K562 (cell line): ENCODE measurements at places on chromosomes 6 and 20. TPM values are rescaled to one million over a fixed set of nuclear protein-coding genes. Genes with fewer than 3 reads are reported as not detected.

The SLC16A10 gene
- polyA plus RNA-seq, result 0.24 TPM in 1 of 2 replicates, not detected in the other

The DEFB124 gene
- not detected in 2 replicates for polyA plus RNA-seq

The C6orf141 gene
- polyA plus RNA-seq, result not detected in 2 replicates

The PSMB9 gene
- 2.4 and 2.5 TPM in 2 replicates for polyA plus RNA-seq

The ULBP1 gene
- polyA plus RNA-seq, result 2.7 and 3.3 TPM in 2 replicates

The SLC22A2 gene
- not detected in 2 replicates for polyA plus RNA-seq

The EYS gene
- 0.04 TPM in 1 of 2 replicates, not detected in the other for polyA plus RNA-seq

The SLC17A3 gene
- polyA plus RNA-seq, result not detected in 2 replicates

The SLC22A16 gene
- not detected in 2 replicates for polyA plus RNA-seq

The MRPL14 gene
- 195 and 240 TPM in 2 replicates for polyA plus RNA-seq

The SEMG1 gene
- polyA plus RNA-seq, result not detected in 2 replicates

The NNAT gene
- polyA plus RNA-seq, result not detected in 2 replicates

The ATG5 gene
- polyA plus RNA-seq, result 41.3 and 43.4 TPM in 2 replicates
